ENCODE measurements at places on chromosomes 1 and 21. TPM values are rescaled to one million over a fixed set of nuclear protein-coding genes. Genes with fewer than 3 reads are reported as not detected.

TSEN15 gene
- total RNA-seq, result 57.2 TPM

OR2T2 gene
- total RNA-seq, result not detected

TSNAX gene
- total RNA-seq, result 35.2 TPM

TRIM67 gene
- total RNA-seq, result not detected

GCSAML gene
- not detected for total RNA-seq

Data from mammary epithelial cell (primary cell).